COR-L47 (cell line): ENCODE measurements at places on chromosomes 6 and 20.
A peak's percentile ranks its signal among the peaks of the same experiment; 100 is the strongest.

GRCh38 chr6:112470950-112471349 is 123.8 kb downstream of the RFPL4B start:
- DNase-seq: no peak

DNA sequence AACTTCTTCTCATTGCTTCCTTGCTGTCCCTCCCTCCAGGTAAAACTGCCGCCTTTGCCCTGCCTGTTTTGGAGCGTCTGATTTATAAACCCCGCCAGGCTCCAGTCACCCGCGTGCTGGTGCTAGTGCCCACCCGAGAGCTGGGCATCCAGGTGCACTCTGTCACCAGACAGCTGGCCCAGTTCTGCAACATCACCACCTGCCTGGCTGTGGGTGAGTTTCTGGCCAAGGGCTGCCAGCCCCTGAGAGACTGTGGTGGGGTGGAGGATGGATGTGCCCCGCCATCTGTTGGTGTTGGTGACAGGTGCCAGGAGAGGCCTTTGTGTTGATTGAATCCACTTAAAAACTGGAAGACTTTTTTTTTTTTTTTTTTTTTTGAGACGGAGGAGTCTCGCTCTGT is 9.5 kb downstream of the DDX27 start:
- DNase-seq: no peak

DNA sequence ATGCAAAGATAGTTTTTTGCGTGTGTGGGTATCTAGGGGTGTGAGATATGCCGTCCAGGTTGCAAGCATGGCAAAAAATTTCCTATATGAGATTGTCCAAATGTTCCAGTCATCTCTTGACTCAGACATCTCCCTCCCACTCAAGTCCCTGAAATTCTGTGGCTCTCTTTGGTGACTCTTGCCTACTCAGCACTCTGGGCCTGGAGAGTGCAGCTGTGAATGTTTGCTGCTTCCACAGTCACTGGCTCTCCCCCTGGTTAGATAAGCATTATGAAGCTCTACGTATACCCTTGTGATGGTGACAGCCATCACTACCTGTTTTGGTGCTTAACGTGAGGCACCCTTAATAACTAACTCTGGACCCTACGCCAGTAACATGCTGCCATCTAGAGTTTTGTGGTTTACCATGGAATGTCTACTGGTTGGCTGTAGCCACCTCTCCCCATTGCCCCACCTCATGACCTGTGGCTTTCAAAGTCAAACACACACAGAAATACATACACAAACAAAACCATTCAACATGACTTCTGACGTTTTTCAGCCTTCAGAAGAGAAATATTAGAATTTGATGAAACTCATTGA is 621.9 kb upstream of the CITED2 start:
- DNase-seq: peak; percentile 1

- no peak for DNase-seq
Measured at GRCh38 chr6:39295611-39296011, 18.6 kb downstream of the KCNK17 start.

GRCh38 chr20:17525650-17526049 is 5.5 kb downstream of the BFSP1 start:
- DNase-seq: peak; percentile 13

- no peak for DNase-seq
Measured at GRCh38 chr6:81621816-81622395, 130.6 kb downstream of the TENT5A start.

GRCh38 chr6:79632580-79632979 is 1.5 kb downstream of the SH3BGRL2 start:
- DNase-seq: no peak

DNA sequence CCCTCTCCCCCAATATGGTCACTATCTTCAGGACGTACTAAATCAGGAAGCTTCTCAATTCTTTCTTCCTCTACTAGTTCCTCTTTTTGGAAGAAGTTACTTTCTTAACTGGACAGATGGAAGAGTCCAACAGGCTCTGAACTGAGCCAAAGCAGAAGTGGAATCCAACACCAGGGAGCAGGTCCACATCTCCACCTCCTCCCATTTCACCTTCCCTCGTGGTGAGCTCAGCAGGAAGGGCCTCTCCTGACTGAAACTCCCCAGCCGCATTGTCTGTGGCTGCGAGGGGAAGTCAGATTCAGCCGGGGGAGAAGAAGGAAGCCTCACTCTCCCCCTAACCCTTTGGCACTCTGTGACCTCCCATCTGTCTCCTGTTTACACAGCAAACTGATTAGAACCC is 63.8 kb upstream of the UST start:
- DNase-seq: no peak

GRCh38 chr6:120876424-120876823 is 457.9 kb downstream of the TBC1D32 start:
- no peak for DNase-seq

- DNase-seq: no peak
Measured at GRCh38 chr20:50224531-50225255, 34.1 kb downstream of the CEBPB start.

- DNase-seq: no peak
Measured at GRCh38 chr6:154920495-154921200, 74.5 kb upstream of the TIAM2 start.

GRCh38 chr6:36852481-36853147 is 13.4 kb upstream of the CPNE5 start:
- no peak for DNase-seq

GRCh38 chr20:62722627-62723026 is 14.0 kb downstream of the NTSR1 start:
- DNase-seq: no peak

DNA sequence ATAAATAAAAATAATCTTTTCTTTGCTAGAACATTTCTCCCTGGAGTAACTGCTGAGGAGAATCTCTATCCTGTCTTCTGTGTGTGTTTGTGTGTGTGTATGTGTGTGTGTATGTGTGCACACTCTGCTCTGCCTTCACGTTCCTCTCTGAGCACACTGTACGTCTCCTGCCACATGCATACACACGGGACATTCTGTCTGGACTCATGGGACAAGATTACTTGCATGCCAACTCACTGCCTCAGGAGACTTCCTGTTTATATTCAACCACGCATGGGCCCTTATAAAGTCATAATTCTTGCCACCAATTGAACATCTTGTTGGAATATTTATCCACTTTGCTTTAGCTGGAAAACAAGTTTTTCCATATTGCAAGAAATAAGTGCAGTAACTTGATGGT is 930.6 kb downstream of the KIF16B start:
- no peak for DNase-seq

- DNase-seq: no peak
Measured at GRCh38 chr20:5871459-5872410, 78.6 kb downstream of the TRMT6 start.

DNA sequence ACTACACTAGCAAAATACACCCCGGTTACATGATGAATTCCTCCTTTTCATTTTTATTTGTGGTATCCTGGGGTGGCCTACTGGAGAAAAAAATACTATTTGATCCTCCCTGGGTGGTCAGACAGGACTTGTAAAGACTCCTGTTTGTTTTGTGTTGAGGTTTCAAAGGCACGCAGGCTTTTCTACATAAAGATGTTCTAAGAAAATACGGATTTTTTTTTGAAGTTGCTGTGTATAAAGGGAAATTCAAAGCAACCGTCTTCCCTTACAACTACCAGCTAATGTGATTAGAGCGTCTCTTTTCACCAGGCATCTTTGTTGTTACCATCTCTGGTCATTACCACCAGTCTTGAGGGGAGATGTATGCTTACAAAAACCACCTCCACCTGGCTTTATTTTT is 187.1 kb downstream of the SOX4 start:
- DNase-seq: peak; percentile 3

GRCh38 chr6:142705054-142705453 is 239.9 kb downstream of the HIVEP2 start:
- DNase-seq: no peak

DNA sequence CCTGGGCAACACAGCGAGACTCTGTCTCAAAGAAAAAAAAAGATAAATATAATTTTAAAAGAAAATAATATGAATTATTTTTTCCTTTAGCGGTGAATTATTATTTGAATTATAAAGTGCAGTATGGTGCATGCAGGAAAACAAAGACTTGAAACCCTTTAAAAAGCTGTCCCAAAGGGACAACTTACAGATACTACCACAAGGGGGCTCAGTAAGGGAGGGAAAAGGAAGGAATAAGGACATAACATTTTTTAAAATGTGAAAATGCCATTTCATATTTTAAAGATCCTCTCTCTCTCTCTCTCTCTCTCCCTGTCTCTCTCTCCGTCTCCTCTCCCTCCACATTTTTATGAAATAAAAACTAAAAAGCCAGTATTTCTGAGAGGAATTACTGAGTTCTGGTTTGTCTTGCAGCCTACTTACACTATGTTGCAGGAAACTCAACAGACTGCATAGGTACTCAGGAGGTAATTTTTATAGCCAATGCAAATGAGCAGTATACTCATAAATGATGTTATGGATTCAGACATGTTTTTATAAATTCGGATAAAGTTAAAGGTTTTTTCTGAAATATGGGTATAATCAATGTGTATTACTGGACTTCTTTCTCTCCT is 455.0 kb upstream of the GJE1 start:
- no peak for DNase-seq

DNA sequence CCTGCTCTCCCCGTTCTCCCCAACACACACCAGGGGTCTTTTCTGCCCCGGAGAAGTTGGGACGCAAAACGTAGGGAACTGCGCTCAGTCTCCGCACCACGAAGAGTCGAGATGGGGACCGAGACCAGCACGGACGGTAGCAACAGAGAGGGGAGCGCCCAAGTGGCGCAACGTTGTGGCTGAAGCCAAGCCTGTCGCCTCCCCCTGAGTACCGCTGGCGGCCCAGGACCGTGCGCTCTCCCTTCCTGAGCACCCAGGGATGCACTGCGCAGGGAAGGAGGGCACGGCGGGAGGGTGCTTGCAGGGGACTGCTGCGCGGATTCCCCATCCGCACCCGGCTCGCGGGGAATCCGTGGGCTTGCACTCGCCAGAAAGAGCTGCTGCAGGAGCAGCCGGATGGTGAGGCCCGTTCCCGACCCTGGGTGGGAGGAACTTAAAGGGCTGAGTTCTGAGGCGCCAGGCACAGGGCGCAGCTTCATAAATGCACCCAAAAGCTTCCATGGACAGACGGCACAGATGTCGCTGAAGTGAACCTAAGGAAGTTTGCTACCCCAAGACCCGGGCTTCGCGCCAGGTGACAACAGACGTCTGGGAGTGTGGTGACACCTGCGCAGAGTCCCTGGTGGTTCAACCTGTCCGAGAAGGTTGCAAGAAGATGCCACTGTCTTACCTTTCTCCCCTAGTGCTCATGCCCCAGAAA is 178.7 kb downstream of the TBXT start:
- no peak for DNase-seq

- DNase-seq: no peak
Measured at GRCh38 chr6:146984251-146984924, 219.8 kb upstream of the STXBP5 start.

DNA sequence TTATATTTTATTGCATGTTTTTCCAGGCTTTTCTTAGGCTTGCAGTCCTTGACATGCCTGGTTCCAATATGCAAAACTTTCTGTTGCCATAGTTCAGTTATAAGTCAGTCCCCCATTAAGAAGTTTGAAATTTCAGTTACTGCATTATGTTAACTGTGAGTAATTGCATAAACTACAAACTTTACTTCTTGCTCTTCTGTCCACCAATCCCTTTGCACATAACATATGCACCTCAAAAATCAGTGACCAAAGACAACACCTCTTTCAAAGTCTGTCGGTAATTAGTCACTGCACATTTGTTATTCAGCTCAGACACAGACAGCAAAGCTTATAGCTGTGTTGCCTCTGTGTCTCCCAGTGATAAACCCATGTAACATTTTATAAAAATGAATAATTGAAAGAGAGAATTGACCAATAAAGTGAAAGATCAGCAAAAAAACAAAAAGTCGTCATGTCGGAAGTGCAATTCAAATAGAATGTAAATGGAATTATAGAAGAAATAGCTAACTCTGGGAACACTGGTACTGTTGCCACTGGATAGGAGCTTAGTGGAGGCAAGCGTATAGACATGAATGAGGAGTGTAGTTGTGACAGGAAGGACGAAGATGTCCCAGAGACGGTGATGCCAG is 50.3 kb upstream of the BTBD3 start:
- no peak for DNase-seq
